ENCODE measurements at places on chromosomes 5 and 9. TPM values are rescaled to one million over a fixed set of nuclear protein-coding genes. Genes with fewer than 3 reads are reported as not detected.

GRCh38 chr5:116785106-116785505 is 210.5 kb upstream of the SEMA6A start:
- DNase-seq, result no peak

DNA sequence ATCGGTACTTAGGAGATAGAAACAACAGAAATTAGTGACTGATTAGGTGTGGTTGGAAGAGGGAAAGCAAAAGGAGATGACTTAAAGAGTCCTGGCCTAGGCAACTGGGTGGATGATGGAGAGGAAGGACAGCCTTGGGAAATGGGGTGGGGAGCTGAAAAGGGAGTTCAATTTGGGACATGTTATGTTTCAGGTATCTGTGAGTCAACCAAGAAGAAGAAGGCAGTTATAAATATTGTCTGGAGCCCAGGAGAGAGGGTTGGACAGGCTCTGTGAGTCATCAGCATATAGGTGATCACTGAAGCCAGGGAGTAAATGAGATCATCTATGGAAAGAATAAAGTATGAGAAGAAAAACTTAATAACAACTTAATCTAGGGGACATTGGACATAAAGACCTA is 357.7 kb downstream of the NPR3 start:
- DNase-seq, result peak; percentile 66

DNA sequence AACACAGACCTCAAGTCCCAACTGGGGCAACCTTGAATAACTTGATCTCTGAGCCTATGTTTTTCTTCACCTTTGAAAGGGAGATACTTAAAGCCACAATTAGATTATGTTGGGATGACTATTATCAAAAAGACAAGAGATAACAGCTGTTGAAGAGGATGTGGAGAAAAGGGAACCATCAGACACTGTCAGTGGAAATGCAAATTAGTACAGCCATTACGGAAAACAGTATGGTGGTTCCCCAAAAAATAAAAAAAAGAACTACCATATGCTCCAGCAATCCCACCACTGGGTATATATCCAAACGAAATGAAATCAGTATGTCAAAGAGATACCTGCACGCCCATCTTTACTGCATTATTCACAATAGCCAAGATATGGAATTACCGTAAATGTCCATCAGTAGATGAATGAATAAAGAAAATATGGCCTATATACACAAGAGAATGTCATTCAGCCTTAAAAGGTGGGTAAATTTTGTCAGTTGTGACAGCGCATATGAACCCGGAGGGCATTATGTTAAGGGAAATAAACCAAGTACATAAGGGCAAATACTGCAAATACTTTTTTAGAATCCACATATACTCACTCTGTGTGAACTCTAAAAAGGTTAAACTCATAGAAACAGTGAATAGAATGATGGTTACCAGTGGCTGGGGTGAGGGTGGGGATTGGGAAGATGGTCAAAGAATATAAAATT is 12.7 kb downstream of the FAT2 start:
- no peak for DNase-seq

DNA sequence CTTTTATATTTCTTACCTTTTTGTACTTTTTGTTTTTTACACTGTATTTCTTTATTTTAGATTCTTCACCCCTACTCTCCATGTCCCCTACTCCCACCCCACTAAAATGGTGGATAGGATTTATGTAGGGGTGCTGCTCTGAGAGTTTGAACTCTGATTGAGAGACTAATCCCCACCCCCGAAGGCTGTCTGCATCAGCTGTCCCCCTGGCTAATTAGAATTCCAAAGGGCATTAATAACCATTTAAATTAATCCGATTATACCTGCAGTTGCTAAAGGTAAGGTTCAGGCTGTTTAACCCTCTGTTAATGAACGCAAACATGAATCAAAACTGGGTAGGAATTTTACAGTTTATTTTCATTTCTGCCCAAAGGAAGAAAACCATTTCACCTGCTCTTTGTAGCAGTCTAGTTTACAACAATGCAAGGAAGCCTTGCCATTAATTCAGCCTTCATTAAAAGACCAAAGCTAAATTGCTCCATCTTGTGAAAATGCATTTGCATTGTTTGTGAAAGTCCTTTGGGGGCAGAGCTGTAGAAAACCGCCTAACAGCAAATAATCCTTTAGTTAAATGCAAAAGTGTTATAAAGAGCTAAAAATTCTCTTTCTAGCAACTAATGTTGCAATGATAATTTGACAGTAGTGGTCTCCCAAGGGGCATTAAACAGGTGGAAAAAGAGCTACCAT is 71.2 kb downstream of the ZCCHC7 start:
- DNase-seq, result no peak

DNA sequence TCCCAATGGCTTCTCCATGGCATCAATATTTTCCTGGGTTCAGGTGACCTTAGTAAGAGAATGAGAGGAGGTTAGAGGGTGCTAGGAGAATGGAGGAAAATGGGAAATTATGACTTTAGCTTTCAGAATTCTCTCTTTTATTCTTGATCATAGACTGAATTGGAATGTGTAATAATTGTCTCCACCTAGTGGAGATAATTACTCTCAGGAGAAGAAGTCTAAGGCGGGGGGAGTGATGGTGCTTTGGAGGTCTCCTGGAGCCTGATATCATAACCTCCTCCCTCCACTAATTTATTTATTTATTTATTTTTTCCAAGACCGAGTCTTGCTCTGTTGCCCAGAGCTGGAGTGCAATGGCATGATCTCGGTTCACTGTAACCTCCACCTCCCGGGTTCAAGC is 221.3 kb downstream of the GRIA1 start:
- no peak for DNase-seq

Gene TMC1
- not detected for total RNA-seq

Gene GHR
- 0.57 TPM for total RNA-seq
